Suprapubic skin (tissue), 4 donors: ENCODE measurements at places on chromosomes 2 and 18. TPM values are rescaled to one million over a fixed set of nuclear protein-coding genes. Genes with fewer than 3 reads are reported as not detected.

- DNase-seq: peak; percentile 28
Measured at GRCh38 chr2:64338108-64338507, 115.9 kb upstream of the LGALSL start.

DNA sequence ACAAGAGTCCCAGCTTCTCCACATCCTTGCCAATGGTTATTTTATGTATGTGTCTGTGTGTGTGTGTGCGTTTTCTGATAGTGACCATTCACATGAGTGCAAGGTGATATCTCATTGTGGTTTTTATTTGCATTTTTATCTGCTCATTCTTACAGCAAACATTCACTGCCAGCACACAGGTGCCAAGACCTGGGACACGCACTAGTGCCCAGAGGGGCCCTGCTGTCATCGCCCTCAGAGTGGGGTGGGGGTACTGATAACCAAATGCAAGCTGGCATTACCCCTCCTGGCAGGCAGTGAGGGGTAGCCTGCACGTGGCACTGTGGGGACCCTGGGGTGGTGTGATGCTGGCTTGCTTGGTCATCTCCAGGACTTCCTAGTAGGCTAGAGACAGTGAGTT lies 285.4 kb downstream of the LPIN1 start:
- DNase-seq: no peak

DNA sequence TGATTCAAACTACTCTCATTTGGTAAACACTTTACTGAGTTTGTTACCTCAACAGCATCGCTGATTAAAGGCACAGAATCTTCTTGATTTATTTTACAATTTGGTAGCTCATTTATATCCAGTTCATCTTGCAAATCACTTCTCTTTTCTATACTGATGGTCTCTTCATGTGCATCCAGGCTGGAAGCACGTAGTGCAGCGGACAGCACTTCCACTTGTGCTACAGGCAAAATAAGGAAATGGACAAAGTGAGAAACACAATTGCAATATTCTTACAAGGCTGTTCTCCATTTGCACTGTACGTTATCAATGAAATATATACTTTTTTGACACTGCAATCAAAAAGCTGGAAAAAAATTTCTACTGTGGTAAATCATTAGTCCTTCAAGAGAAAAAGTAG lies 51.0 kb downstream of the PPP4R1 start:
- no peak for DNase-seq

Gene ELOA2
- total RNA-seq: not detected

Gene TBR1
- total RNA-seq: not detected

Gene TM4SF20
- total RNA-seq: 0.42 TPM

Gene SLC4A5
- total RNA-seq: 30.4 TPM
